ENCODE measurements at places on chromosomes 12 and 14.
A peak's percentile ranks its signal among the peaks of the same experiment; 100 is the strongest.

GRCh38 chr12:93243689-93244513 is 133.8 kb upstream of the NUDT4 start:
- DNase-seq: no peak

DNA sequence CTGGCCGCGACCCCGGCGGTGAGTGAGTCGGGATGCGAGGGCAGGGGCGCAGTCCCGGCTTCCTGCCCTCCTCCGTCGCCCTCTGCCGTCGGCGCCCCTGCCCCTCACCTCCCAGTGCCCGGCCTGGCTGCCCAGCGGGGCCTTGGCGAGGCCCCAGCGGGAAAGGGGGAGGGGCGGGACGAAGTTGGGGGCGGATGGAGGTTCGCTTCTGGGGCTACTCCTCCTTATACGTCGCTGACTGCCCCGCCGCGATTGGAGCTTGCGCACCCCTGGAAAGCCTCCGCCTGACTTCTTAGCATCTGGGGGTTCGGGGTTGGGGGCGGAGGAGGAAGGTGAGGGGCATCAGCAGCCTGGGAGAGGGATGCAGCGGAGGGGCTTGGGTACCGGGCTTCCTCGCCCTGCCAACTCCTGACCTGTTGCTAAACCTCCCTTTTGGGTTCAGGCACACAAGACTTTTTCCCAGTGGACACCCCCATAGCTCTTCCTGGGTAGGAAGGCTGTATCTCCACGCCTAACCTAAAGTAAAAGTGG is 406 bp downstream of the TMEM263 start:
- peak; percentile 68 for DNase-seq

DNA sequence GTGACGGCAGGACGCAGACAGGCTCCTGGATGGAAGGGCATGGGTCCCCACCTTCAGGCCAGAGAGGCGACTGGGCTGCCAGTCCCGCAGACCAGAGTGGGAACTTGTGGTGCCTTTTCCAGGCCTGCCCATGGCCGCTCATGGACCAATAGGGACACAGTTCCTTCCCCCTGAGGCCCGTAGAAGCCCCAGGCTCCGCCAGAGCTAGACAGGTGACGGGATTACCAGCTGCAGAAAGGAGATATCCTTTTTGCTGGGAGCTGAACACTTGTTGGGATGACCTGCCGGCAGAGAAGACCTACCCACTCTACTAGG is 73.6 kb upstream of the RASSF8 start:
- DNase-seq: no peak

DNA sequence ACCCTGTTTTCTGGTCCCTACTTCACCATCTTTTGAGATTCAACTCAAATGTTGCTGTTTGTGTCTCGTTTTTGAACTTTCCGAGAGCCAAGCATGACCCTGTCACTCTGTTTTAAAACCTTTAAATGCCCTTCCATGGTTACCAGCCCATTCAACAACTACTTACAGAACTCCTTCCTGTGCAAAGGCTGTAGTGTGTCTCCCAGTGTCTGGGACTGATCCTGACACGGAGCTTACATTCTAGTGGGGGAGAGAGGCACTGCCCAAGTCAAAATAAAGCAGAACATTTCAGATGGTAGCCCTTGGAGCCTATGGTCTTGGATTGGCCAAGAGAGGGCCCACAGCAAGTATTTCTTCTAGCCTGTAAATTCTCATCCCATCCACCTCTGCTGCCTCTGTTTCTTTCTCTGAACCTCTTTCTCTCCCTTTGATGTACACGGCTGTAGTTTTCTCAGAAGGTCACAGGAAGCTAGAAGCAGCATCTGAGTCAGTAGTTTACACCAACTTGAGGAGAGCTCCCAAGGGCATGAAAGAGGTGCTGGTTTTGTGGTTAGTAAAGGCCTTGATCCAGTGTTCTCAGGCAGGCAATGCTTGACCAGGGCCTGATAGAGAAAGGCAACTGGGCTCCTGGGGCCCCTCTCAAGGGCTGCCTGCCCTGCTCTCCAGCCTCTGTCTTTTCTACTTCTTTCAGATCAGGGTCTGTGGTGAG is 42.3 kb upstream of the SLC24A4 start:
- no peak for DNase-seq

DNA sequence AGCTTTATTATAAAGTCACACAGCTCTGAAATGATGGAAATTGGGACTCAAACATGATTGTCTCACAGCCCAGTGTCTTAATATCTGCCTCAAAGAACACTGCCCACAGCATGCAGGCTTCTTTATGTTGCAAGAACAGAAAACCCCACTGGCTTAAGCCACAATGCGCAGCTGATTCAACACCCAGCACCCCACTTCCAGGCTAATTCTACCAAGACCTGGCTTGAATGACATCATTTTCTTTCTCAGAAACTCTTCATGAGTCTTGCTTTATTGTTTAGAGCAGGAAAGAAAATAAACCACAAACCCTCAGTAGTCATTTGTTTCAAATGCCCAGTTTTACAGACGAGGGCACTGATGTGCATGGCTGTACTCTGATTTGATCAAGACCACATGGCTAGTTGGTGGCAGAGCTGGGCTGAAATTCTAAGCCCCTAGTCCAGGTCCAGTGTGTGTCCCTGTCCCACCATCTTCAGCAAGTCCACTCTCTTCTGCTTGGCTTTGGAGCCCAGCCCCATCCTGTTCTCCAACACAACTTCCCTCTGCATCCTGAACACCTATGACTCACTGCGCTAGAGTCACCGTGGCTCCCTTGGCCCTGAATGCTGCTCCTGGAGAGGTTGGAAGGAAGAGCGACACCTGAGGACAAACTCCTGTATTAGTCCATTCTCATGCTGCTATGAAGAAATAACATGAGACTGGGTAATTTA is 50.3 kb upstream of the SRSF5 start:
- DNase-seq: peak; percentile 63

GRCh38 chr14:89430391-89431236 is 13.6 kb upstream of the FOXN3 start:
- DNase-seq: no peak

DNA sequence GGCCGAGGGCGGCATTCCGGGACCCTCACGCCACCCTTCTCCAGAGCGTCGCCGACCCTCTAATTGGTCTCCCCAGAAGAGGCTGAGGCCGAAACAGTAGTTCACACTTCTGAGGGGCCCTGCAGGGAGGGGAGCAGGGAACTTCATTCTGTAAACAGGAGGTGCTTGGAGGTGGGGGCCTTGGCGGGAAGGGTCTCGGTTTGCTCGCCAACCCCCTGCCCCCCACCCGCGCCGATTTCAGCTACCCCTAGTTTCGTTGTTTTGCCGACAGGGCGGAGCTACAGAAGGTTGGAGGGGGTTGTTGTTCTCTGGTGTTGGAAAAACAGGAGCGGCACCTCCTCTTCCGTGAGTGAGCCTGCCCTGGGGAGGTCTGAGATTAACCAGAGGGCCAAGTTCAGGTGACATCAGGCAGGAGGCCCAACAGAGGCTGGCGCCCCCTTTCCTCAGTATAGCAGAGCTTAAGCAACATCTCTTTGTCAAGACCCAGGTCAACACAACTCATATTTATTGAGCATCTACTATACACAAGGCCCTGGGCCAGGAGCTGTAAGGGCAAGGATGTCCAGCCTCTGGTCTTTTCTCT is 682 bp downstream of the ERBB3 start:
- no peak for DNase-seq

DNA sequence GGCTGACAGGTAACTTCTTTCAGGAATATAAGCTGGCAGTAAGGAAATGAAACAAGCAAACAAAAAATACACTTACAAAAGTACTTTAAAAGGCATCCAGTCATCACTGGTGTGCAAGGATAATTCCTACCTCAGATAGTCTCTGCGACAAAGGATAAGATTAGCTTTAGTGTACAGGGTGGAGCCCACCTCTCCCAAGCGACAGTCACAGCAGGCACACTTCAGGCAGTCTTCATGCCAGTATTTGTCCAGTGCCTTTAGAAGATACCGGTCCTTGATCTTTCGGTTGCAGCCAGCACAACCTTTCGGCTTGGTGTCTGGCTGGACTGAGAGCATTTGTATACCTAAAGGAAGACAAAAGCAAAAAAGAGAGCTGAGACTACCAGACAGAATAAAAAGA is 5.4 kb downstream of the LMO3 start:
- no peak for DNase-seq

DNA sequence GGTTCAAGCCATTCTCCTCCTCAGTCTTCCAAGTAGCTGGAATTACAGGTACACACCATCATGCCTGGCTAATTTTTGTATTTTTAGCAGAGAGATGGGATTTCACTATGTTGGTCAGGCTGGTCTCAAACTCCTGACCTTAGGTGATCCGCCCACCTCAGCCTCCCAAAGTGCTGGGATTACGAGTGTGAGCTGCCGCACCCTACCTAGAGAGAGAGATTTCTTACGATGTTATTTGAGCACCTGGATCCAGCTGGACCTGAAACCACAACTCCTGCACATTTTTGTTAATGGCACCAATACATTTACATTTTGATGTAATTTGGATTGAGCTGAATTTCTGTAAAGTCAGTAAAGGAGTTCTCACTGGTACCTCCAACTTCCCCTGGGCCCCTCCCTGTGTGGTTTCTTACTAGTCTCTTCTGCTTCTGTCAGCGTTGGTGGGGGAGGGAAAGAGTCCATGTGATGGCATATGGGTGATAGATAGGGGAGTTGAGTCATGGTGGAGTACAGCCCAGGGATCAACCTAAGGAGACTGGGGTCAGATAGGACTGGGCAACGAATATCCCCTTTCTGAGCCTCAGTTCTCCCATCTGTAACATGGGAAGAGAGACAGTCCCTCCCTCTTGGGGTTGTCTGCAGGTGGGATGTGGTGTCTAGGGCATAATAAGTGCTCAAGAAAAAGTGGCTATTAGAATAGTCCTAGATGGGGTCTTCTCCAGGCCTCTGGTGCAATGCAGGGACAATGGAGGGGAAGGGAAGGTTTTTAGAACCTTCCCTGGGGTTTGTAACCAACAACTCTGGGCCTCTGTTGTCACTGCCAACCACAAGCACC is 83.3 kb upstream of the MED13L start:
- no peak for DNase-seq

DNA sequence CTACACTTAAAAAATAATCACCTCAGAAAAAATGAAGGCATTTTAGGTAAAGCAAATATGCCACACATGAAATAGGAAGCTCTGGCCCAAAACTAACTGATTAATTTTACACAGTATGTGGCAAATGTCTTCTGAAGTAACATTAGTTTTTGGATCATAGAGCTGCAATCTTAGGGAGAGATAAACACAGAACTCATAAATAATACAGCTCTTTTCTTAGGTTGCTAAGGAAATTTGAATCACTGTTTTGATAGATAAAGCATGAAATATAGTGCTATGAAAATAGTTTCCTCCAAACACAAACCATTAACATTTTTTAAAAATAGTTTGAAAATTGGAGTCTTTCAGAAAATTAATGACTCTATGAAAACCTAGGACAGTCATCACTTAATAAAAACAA is 15.0 kb downstream of the RASSF9 start:
- no peak for DNase-seq

DNA sequence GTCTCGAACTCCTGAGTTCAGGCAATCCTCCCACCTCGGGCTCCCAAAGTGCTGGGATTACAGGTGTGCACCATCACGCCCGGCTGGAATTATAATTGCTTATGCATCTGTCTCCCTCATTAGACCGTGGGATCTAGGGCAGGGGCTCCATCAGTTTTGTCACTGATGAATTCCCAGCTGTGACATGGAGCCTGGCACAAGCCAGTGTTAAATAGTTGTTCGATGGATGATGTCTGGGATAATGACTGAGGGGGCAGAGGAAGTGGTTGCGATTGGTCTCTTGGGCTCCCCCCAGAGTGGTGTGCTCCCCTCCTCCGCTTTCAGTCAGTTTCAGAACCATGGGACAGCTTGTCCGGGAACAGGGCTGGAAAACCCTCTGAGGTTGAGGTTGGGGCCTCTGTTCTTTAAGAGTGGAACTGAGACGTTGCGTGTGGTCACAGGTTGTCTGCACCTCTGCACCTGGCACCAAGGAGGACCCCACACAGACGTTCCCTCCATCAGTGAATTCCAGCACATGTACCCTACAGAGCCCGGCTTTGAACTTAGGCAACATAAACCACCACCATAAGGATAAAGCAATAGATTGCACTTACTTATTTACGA is 30.8 kb upstream of the BATF start:
- DNase-seq: no peak

GRCh38 chr12:53726946-53727309 is 324 bp downstream of the CALCOCO1 start:
- DNase-seq: no peak

- DNase-seq: no peak
Observed at GRCh38 chr12:103547929-103548328, 39.1 kb upstream of the STAB2 start.

GRCh38 chr14:43535231-43535838 is 971.7 kb downstream of the FSCB start:
- no peak for DNase-seq

- DNase-seq: no peak
Observed at GRCh38 chr12:122006186-122006926, 15.3 kb upstream of the BCL7A start.

DNA sequence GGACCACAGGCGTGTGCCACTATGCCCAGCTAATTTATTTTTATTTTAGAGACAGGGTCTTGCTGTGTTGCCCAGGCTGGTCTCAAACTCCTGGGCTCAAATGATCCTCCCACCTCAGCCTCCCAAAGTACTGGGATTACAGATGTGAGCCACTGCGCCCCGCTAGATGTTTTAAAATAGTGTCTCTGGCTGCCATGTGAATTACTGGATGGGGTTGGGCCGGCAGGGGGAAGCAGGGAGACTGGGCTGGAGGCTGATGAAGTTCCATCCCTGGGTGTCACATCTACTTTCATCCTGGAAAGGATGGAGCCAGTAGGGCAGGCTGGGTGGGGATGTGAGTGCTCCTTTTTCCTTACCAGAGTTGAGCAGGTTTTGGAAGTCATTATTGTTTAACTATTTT is 46.1 kb downstream of the DNAH10 start:
- no peak for DNase-seq

DNA sequence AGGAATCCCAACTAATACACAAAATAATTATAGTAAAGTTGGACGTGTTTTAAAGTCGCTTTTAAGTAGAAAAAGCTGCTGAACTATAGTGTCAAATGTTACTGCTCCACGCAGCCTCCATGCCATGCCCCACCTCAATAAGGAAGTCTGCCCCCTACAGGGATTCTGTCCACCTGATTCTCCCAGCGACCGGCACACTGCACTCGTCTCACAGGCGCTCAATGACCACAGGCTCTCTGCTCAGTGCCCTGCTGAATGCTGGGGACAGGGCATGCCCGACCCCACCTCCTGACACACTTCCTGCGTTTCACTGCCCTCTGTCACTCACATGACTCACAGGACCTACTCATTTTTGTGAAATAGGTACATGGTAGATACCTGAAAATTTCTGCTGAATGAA is 48.9 kb downstream of the BDKRB1 start:
- no peak for DNase-seq

DNA sequence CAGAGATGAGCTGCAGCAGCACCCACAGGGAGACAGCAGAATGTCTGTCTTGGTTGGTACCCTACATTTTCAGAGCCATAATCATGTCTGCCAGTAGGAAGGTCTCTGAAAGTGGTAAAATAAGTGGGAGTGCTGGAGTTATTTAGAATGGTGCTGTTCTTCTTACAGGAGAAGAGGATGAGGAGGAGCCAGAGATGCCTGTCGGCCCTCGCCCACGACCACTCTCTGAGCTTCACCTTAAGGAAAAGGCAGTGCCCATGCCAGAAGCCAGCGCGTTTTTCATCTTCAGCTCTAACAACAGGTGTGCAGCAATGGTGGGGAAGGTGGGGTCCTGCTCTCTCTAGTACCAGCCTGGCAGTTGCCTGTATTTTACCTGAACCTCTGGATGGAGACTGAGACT is 201.7 kb upstream of the FKBP4 start:
- DNase-seq: no peak
